ENCODE measurements at places on chromosomes 7 and 10.

DNA sequence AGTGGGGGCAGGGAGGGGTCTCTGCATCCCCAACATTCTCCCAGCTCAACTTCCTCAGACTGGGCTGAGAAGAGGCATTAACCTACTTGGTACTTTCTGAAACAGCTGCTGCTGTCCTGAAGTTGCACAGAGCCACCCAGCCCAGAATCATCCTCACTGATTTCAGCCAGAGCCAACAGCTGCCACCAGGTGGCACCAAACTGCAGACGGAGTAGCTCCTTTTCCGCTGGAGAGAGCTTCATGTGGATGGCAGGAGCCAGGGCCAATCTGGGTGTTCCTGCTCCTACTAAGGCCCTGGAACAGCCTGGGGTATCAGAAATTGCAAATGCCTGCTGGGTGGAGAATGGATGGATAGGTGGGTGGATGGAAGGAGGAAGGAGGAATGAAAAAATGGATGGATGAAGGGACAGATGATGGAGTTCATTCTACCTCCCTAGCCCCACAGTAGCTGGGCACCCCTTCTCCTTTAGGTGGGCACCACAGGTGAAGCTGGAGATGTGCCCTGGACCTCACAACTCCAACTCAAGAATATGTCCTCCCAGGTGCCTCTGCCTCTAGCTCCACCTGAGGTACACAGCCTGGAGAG, 11.8 kb upstream of the DRGX start:
- DNase-seq = peak; percentile 51

DNA sequence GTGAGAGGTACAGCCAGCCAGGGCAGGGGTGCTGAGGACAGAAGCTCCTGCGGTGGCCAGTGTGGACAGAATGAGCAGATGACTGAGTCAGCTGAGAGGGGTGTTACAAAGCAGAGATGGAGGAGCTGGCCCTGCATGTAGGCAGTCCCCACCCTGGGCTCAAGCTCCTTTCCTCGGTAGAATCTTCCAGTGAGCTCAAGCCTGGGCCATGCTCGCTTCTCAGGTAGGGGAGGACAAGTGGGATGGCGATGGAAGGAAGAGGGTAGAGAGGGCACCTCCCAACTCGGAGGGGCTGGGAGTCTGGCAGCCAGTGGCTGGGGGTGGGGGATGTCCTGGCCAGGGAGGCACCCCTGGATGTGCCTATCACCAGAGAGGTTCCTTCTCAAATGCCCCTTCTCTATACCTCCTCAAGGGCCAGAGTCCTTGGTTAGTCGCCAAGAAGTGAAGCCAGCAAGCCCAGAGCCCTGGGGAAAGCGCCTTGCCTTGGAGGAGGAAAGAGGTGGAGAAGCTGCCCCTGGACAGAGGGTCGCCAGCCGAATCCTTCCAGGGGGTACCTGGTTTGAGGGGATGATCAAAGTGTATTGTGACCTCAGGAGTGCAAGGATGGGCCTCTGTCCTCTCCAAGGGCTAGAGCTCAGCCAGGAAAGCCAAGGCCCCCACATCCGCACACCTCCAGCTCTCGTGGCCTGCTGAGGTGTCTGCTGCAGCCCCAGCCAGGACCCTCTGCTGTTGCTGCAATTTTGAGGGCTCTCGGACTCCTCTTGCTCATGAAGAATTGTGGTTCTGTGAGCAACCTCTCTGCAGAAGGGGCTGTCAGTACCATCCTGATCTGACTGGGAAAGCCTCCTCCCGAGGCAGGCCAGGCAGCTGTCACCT, 88.6 kb upstream of the MACROH2A2 start:
- DNase-seq = no peak

- DNase-seq = no peak
Observed at GRCh38 chr10:72329290-72330068, 25.2 kb downstream of the DNAJB12 start.

GRCh38 chr7:94398841-94399240, 4.1 kb downstream of the COL1A2 start:
- DNase-seq = no peak

GRCh38 chr7:129435414-129435829, 1.2 kb downstream of the STRIP2 start:
- no peak for DNase-seq

DNA sequence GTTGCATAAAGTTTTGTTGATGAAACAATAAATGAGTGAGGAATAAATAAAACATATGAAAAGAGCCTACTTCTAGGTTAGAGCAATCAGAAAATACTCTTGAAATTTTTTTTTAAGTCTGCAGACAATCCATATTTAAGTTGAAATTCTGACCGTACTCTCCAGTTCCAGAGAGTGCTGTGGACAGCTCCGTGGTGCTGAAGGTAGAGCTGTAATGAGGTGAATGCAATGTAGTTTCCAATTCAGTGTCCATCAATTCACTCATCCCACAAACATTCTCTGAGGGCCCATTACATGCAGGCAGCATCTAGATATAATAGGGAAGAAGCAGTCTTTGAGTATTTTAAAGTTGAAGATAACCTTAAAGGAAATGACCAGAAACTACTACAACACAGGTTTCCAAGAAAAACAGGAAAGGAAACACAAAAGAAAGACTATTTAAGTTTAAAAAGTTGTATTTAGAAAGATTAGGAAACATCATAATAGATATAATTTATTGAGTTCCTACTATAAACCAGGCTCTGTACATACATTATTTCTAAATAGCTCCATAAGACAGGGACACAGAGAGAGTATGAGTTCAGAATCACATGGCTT, 44.0 kb upstream of the CRTAC1 start:
- DNase-seq = no peak

- peak; percentile 11 for DNase-seq
Observed at GRCh38 chr7:140478246-140479061, 851 bp downstream of the MKRN1 start.

DNA sequence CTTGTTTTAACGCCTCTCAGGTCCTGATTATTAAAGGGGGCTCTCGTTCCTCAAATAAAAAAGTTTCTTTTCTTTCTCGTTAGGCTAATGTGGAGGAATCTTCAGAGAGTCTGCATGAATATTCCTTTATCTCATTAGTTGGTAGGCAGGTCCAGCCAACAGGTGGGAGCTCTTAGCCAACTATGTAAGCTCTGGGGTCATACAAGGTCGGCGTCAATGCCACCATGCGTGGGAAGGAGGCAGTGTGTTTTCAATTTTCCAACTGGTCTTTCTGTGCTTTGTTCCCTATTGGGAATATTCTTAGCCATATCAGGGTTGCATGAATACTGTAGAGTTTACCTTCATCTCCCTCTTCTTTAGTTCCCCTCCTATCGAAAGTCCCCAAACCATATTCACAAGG, 118.5 kb upstream of the SVIL start:
- no peak for DNase-seq

GRCh38 chr10:77887631-77888355, 38.8 kb downstream of the DLG5 start:
- no peak for DNase-seq

GRCh38 chr7:138245682-138246081, 169.4 kb downstream of the AKR1D1 start:
- DNase-seq = no peak

GRCh38 chr7:37297546-37297945, 151.1 kb downstream of the ELMO1 start:
- DNase-seq = no peak

DNA sequence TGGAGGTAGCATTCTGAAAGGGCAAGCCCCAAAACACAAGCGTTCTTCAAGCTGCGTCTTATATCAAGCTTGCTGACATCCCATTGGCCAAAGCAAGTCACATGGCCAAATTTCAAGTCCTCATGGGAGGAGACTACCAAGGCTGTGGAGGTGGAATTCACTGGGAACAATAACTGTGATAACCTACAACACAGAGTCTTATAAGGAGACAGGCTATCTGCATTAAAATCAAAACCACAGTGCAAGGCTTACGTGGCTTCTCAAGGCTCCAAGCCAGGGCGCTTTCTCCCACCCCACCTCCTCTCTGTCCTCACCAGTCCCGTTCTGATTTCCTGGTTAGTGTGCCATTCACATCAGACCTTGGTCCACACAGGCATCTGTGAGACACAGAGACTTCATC, 39.4 kb downstream of the ADRB1 start:
- DNase-seq = no peak

- DNase-seq = no peak
Observed at GRCh38 chr10:119459681-119460340, 82.7 kb downstream of the RGS10 start.

GRCh38 chr7:157301610-157302120, 35.1 kb upstream of the DNAJB6 start:
- DNase-seq = no peak

DNA sequence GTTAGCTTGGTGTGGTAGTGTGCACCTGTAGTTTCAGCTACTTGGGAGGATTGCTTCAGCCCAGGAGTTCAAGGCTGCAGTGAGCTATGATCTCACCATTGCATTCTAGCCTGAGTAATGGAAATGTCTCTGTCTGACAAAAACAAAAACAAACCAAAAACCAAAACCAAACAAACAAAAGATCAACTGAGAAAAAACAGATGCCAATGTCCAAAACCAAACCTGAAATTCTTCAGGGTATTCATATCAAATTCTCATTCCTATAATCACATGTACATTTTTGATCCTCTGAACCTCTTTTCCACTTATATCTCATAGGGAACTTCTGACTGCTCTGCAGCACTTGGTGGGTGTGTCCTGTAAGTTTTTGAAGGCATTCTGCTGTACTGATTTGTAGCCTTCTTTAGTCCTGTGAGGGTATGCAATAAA, 87.0 kb downstream of the CDK6 start:
- no peak for DNase-seq

GRCh38 chr10:78302739-78302988, 269.0 kb downstream of the RPS24 start:
- DNase-seq = no peak

DNA sequence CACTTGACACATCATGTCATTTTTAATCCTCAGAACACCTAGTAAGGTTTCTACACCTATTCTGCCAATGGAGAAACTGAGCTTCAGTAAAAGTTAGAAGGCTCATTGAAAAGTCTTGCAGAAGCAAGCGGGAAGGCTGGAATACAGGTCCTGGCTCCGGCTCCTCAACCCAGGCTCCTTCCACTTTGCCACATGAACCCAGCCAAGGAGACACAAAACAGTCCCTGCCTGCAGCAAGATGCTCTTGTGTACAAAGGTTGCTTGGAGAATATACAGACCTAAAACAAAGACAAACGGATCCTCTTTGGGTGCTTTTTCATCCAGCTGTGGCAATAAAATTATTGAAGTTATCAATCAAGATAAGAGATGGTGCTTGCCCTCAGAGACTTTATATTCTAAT, 106.8 kb downstream of the SORBS1 start:
- no peak for DNase-seq

DNA sequence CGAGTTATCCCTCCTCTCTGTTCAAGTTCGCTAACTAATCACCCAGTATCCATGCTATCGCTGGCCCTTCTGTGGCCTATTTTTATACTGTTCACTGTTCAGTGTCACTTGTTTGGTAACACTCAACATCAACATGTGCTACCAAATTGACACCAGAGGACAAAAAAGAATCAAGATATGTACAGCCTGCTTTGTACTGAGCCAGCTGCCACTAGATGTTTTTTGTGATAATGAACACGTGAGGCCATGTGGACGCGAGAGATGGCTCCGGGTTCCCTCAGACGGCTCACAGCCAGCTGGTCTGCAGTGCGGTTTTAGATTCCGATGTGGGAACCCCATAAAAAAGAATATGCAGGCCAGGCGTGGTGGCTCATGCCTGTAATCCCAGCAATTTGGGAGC, 21.2 kb downstream of the CAV1 start:
- no peak for DNase-seq

- DNase-seq = no peak
Observed at GRCh38 chr7:93697901-93698300, 123.4 kb upstream of the CALCR start.

- no peak for DNase-seq
Observed at GRCh38 chr10:18219146-18219545, 78.9 kb downstream of the CACNB2 start.

Data from stimulated activated CD8-positive, alpha-beta memory T cell treated with anti-CD3 and anti-CD28 coated beads, Interleukin-4, amount 100 ng/mL, for 1 hour (primary cell).